NCI-H187 treated with DMSO at 0.1 percent for 48 hours (cell line): ENCODE measurements at places on chromosomes 4 and X.
A peak's percentile ranks its signal among the peaks of the same experiment; 100 is the strongest.

DNA sequence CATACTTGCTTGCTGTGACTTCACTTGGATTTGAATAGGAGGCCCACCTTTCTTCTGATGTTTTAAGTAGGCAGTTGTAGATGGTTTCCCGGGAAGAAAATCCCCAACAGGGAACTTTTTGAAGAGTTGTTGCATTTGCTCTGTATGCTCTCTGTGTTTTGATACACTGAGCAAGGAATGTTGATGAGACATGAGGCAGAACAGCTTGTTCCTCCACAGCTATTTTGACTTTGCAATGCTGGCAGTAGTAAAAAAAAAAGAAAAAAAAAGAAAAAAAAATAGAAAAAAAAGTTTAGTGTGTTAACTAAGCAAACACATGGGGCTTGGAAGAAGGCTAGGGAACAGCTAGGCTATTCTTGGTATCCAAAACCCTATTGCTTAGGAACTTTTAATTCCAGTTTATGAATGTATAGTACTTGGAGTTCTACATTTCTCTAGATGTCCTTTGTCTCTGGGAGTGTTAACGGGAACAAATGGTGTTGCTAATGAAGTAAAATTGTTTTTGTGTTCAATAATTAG, 23.4 kb upstream of the PAQR3 start:
- no peak for DNase-seq

DNA sequence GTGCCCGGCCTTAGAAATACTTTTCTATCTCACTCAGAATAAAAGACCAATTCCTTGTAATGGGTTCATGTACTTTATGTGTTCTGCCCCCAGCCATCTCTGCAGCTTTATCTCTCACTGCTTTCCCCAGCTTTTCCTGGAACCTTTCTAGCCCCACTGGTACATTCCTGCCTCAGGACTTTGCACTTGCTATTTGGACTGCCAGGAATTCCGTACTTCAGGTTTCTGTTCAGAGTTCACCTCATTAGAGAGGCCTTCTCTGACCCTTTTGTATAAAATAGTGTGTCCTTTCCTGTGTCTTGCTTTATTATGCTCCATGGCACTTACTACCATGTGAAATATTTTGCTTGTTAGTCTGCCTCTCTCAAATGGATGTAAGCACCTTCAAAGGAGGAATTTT, 112.5 kb downstream of the PDLIM5 start:
- no peak for DNase-seq

DNA sequence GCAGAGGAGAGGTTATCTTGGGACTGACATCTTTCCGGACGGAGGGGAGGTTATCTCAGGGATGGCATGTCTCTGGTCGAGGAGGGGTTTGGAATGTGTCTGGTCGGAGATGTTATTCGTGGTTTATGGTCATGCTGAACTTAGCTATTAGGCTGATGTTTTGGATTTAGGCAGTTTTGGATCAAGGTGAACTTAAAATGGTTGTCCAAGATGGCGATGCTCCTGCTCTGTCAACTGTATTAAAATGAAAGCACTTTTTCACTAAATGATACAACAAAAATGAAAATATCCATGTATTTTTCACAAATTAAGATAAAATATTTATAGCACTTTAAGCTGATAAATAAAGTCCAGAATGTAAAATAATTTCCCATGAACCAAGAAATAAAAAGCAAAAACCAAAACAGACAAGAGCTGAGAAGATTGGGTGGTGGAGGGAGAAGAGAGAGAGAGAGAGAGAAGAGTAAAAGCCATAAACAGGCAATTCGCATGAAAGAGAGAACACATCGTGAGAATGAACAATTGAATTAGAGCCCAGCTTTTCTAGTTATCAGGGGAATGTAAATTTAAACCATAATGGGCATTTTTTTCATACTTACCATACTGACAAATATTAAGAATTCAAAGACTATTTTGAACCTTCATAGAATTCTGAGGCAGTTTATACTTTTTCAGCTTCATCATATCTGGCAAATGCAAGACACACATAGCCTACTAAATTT, 2236.0 kb upstream of the AGA start:
- DNase-seq: no peak

DNA sequence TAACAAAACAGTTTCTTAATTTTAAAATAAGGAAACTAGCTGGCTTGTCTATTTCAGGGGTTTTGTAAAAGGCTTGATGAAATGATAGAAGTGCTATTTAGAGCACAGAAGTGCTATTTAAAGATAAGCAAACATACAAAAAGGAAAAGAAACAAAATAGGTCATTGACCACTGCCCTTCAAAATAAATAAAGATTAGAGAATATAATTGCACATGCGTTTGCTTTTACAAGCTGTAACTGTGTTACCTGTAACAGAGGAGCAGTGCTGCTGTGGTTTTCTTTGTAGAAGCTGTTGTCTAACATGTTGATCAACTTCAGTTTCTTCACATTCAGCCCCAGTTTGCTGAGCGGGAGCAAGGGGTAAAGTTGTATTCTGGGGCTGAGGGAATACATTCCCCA, 63.5 kb downstream of the WNK3 start:
- DNase-seq: no peak

DNA sequence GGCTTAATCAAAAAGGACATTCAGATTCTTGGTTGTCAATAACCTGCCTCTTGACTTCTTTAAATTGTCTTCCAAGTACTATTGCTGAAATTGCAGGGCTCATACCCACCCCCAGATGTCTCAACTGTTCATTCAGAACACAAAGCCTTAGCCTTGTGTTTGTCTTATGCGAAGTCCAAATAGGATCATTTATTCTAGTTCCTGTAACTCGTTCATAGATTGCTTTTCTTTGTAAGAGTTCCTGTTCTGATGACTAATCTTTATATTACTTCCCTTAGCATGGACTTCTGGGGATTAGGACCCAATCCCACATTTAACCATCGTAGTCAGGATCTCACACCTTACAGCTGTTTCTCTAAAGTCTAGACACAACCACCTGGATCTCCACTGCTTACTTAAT, 226.0 kb downstream of the VEGFC start:
- DNase-seq: no peak

DNA sequence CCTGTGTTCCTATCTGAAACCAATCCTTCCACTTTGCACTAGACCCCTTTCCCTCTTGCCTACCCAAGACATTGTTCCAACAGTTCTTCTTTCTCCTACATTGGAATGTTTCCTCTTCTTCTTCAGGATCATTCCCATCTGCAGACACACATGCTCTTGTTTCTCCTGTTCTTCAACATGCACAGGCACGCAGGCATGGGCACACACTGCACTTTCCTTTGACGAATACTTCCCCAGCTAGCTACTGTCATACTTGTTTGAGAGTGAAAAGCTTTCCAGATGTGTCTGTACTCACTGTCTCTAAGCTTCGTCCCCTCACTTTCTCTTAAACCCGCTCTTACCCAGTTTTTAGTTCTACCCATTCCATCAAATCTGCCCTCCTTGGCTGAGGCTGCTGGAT, 31.8 kb upstream of the ERVMER34-1 start:
- DNase-seq: no peak

DNA sequence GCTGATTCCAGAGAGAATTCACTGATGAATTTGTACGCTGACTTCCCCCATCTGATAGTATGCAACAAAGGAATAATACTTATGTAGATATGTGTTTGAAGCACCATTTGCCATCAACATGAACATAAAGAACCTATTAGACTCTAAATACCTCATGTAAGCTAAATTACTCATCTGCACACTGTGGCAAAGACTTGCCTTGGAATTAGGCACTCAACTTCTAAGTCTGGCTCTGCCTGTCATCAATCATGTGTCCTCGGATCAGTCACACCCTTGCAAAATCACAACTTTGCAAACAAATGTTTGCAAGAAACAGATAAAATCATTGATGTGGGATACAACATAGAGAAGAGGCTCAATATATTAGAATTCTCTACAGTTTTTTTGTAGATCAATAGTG, 169.9 kb upstream of the LDB2 start:
- no peak for DNase-seq

DNA sequence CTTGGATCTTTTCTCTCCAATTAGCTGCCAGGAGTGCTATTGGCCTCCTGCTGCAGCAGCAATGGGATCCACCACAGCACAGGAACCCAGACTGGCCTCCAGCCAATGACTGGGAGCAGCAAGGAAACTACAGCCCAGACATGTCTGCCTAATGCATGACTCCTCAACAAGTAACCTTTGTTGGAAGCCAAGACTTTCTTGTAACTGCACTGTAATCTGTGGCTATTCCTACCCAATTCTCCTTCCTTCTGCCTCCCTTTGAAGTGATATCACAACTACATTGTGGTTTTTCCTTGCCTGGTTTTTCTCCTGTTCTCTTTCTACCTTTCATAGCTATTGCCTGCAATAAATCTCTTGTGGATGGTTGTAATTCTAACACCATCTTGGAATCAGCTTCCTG, 39.8 kb downstream of the SNCA start:
- no peak for DNase-seq

GRCh38 chr4:52983563-52984303, 121.6 kb downstream of the RASL11B start:
- DNase-seq: peak; percentile 45

- DNase-seq: peak; percentile 24
Measured at GRCh38 chr4:111400741-111401140, 744.5 kb upstream of the FAM241A start.

- DNase-seq: no peak
Measured at GRCh38 chr4:56757821-56758411, 63.6 kb downstream of the SPINK2 start.

DNA sequence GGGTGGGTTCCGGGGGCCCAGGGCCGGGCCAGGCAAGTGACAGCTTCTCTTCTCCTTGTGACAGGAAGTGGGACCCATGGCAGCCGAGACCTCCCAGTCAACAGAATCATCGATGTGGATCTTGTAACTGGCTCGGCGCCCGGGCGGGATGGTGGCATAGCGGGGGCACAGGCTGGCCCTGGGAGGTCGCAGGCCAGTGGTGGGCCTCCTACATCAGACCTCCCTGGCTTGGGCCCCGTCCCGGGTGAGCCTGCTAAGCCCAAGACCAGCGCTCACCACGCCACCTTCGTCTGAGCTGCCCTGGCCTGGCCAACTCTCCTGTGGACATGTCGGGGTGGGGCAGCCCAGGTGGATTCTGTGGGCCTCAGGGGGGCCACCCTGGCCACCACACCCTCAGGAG, 2.4 kb upstream of the HGFAC start:
- no peak for DNase-seq

DNA sequence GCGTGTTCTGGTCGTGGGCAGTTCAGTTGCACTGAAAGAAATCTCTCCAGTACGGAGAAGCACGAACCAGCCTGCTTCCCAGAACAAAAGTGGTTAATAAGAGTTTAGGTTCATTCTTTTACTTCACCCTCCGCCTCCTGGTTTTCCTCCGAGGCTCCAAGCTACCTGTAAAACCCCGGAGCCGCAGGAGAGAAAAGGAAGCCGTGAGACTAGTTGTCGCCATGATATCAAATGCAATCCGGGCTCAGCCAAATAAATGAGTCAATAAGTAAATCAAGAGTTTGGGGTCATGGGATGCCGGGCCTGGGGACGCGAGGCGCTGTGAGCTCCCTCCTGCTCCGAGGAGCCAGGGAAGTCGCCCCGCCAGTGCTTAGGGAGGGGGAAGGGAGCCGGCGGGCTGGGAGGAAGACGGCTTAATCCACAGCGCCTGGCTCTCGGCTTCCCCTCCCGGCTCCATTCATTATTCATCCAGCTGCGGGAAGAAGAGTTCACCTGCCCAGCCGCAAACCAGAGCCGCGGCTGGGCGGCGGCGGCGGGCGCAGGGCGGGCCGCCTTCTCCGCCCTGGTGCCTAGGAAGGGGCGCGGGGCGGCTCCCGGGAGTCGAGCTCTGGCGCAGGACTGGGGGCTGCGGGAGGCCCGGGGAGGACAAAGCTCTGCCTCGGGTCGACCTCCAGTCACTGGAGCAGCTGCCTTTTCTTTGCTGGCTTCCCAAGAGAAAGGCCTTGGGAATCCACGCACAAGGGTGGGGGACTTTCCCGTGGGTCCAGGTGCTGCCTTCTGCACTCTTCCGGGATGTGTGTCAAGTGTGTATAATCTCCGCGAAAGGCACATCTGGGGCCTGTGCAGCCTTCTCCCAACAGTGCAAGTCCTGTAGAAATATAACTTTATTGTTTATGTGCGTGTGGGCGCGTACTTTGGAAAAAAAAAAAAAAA, 1.7 kb downstream of the FRAS1 start:
- DNase-seq: peak; percentile 44

DNA sequence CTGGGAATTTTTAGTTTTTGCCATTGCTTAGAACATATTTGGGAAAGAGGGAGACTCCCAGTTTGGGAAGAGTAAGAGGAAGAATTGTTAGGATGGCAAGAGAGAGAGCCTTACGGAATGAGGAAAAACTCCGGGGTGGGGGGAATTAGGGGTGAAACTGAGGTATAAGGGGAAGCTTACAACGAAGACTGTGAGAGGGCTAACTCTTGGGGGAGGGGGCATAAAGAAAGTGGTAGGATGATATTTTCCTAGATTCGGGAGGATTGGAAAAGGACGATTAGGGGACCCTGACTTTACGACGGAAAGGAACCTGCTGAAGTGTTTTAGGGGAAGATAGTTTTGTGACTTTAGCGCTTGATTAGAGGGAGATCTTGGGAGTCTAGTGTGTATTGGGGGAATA, 86.2 kb upstream of the HPRT1 start:
- DNase-seq: no peak

DNA sequence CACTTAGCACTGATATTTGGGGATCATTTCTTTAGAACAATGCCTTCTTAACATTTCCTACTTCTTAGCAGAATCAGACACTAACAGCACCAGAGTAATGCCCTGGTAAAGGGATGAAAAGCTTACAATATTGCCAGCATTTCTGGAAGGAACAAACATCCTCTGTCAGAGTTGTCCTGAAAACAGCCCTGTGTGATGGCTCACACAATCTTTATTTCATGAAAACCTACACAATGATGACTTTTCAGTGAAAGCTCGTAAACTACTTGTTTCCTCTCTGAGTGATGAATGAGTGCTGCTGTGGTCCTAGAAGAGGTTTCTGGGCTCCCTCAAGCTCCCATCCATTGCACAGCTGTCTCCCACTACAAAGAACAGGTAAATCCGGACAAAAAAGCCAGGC, 52.8 kb downstream of the GPC4 start:
- DNase-seq: no peak

DNA sequence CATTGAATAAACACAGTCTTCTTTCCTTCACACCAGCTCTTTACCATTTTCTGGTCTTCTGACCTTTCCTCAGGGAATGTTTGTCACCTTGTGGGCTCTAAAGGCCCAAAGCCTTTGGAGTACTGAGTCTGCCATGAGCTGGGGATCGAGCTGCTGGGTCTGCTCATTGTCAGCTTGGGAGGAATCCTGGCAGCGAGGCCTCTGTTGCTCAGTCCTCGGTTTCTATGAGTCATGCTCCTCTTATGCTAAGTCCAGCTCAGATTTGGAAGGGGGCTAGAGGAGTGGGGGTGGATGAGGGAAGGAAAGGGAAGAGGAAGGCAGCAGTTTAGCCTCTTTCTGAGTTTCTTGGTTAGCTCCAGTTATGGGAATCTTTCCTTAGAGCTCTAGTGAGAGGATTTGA, 31.1 kb downstream of the NHSL2 start:
- no peak for DNase-seq

- no peak for DNase-seq
Measured at GRCh38 chrX:77455437-77455836, 8.2 kb downstream of the FGF16 start.

GRCh38 chrX:110280954-110281353, 36.9 kb downstream of the AMMECR1 start:
- no peak for DNase-seq

- DNase-seq: no peak
Measured at GRCh38 chrX:134623293-134624045, 34.8 kb downstream of the PLAC1 start.
